IPS-NIHi11 (cell line): ENCODE measurements at places on chromosomes 7 and 10.

DNA sequence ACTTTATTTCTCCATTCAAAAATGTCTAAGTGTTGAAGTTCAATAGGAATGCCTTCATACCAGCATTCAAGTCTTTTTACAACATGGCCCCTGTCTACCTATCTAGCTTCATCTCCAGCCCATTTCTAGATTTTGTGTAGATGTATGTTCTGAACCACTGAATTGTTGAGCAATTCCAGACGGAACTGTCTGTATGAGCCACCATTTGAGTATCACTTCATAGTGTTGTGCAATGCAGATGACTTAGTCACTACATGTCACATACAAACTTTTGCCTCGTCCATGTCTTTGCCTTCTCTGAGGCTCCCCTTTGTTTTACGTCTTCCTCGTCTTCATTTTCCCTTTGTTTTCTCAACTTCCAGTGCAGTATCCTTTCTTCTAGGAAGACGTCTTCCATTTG, 118.1 kb downstream of the INHBA start:
- no peak for DNase-seq

- DNase-seq = no peak
These were observed 22.4 kb upstream of the FGL2 start for GRCh38 chr7:77222065-77222464.

DNA sequence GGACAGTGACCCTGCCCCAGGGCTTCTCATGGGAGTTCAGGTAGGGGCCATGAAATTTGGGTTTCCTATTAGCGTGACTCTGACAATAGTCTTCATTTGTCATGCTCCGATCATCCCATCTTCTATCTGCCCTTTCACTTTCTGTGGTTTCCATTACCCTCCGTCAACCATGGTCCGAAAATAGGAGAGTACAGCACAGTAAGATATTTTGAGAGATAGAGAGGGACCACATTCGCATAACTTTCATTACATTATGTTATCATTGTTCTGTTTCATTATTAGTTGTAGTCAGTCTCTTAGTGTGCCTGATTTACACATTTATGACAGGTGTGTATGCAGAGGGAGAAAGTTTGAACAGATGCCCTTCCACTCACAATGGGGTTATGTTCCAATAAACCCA, 649.2 kb downstream of the SDK1 start:
- no peak for DNase-seq

DNA sequence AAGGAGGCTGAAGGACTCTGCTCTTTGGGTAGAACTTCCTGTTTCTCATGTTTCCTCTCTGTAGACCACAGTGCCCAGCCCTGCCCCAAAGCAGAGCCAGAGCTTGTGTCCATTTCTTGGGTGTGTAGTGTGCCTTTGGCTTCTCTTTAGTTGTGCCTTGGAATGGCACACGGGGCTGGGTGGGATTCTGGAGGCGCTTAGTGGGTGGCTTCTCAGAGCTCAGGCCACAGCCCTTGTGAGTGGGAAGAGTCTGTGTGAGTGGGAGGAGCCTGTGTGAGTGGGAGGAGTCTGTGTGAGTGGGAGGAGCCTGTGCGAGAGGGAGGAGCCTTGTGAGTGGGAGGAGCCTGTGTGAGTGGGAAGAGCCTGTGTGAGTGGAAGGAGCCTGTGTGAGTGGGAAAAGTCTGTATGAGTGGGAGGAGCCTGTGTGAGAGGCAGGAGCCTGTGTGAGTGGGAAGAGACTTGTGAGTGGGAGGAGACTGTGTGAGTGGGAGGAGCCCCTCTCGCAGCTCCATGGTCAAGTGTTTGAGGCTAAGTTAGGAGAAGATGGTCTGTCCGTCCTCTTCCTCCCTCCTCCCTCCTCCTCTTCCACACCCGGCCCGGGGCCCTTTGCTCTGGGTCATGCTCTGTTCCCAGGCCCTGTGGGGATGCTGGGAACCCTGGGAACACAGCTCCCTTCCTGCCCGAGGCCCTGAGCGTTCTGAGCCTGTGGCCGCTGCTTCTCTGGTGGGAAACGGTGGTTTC, 153.0 kb downstream of the GRK5 start:
- no peak for DNase-seq
